ENCODE measurements at places on chromosomes 6 and 20.

DNA sequence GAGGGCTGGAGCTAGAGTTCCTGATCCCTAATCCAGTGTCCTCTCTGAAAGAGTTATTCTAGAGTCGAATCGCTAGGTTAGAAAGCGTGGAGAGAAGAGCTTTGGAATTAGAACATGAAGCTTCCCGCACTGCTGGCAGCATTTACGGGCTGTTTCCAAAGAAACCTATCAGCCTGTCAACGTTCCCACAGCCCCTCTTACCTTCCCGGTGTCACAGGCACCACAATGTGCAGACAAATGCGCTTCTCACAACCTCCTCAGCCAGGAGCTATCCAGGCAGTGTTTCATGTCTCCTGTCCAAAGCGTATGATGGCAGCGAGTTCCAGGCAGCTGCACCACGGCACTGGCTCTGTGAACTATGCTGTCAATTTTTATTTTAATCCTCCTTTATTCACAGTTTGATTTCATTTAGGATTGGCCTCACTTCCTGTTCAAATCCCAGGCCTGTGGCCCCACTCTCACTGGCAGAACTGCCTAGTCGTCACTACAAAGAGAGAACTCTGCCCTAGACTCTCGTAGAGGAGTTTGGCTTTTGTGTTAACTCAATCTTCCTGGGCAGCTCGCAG, 322.8 kb upstream of the SOX4 start:
- no peak for DNase-seq

DNA sequence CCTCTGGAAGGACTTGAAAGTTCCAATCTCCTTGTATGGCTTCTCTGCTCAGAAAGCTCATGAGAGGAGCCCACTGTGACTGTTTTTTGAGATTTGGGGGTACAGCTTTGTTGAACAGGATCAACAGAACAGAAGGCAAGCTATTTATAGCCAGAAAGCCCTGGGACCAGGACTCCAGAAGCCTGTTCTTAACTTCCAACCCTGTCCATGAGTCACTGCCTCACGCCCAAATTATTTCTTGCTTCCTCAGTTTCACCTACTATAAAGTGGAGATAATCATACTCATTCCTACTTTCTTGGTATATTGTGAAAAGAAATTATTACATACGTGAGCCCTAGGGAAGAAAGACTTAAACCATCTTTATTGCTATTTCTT, 100.9 kb upstream of the MARCKS start:
- DNase-seq: no peak

GRCh38 chr6:126529637-126530362, 189.9 kb downstream of the CENPW start:
- no peak for DNase-seq

DNA sequence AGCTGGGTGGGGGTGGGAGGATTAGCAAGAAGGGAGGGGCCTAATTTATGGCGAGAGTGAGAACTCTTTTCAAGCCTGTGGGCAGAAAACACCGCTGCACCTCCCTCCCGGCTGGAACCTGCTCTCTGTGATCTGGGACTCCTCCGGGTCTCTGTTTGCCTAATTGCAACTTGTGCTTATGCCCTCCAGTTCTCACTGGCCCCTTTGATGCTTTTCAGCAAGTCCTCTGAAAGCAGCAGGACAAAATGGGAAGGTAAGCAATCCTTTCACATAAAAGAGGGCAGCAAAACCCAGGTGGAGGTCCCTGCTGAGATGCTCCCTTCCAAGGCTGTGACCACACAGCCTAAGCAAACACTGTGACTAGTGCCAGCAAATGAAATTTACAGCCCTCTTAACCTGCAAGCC, 523.0 kb upstream of the FLRT3 start:
- DNase-seq: no peak

GRCh38 chr6:129500958-129501739, 208.8 kb downstream of the ARHGAP18 start:
- no peak for DNase-seq

GRCh38 chr6:29792123-29793035, 35.2 kb upstream of the HLA-G start:
- DNase-seq: peak; percentile 53

- no peak for DNase-seq
Measured at GRCh38 chr20:48613926-48614325, 213.9 kb downstream of the PREX1 start.

GRCh38 chr6:139448998-139449610, 74.7 kb upstream of the CITED2 start:
- no peak for DNase-seq

DNA sequence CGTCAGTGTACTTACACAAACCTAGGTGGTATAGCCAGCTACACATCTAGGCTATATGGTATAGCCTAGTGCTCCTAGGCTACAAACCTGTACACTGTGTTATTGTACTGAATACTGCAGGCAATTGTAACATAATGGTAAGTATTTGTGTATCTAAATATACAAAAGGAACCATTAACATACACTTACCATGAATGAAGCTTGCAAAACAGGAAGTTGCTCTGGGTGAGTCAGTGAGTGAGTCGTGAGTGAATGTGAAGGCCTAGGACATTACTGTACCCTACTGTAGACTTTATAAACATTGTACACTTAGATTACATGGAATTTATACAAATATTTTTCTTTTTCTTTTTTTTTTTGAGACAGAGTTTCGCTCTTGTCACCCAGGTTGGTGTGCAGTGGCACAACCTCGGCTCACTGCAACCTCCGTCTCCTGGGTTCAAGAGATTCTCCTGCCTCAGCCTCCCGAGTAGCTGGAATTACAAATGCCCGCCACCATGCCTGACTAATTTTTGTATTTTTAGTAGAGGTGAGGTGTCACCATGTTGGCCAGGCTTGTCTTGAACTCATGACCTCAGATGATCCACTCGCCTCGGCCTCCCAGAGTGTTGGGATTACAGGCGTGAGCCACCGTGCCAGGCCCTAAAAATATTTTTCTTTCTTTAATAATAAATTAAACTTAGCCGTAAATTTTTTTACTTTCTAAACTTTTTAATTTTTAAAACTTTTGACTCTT, 15.4 kb upstream of the KIAA1755 start:
- DNase-seq: no peak

DNA sequence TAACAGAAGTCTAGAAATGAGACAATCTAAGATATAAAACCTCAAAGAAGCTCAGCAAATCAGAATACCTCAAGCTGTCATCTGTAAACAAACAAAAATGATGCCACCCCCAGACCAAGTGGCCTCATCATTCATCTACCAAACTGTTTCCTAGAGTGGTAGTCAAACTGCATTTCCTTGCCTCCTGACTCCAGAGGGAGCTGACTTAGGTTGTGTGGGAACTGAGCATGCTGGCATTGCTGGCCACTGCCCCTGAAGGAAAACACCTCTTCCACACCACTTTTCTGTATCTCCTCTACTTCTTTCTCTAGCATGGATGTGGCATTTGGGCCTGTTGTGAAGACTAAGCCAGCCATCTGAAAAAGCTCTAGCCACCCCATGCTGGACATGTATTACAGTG, 56.3 kb downstream of the ZHX3 start:
- no peak for DNase-seq

DNA sequence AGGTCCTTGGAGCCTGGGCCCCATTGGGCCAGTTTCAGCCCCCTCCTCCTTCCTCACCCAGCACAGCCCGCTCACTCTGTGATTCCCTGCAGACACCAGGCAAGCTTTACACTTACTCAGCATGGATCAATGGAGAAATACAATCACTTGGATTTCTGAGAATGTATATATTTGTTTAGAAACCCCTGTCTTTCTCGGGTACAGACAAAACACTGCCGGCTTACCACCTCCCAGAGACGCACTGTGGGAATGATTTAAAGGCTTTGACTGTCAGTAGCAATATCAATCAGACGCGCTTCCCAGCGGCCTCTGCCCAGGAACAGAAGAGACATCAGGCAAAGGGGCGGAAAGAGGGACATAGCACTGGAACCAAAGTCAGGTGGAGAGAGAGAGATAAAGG, 186.5 kb downstream of the MAFB start:
- DNase-seq: no peak

DNA sequence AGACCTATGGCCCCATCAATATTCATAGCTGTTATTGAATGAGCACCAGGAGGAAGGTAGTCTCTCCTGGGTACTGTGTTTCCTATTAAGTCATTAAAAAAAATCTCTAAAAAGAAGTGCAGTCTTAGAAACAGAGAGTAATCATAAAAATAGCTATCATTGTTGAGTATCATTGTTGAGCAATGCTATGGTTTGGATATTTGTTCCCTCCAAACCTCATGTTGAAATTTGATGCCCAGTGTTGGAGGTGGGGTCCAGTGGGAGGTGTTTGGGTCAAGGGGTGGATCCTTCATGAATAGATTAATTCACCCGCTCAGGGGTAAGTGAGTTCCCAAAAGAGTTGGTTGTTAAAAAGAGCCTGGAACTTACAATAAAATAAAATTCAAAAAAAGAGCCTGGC, 88.1 kb upstream of the IYD start:
- DNase-seq: no peak

DNA sequence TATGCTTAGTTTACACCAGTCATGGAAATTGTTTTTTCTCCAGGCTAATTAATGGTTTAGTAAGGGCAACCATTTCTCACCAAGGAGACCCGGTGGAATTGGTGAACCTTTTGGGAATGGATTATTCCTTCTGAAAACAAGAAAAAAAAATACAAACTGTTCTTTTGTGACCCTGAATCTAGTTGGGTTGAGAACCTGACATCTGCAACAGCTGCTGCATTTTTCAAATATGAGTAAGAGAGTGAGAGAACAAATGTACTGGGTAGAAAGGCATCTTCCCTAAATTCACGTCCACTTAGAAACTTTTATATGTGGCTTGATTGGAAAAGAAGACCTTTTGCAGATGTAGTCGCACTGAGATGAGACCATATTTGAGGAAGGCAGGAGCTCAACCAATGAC, 553.4 kb upstream of the EPHA7 start:
- no peak for DNase-seq

DNA sequence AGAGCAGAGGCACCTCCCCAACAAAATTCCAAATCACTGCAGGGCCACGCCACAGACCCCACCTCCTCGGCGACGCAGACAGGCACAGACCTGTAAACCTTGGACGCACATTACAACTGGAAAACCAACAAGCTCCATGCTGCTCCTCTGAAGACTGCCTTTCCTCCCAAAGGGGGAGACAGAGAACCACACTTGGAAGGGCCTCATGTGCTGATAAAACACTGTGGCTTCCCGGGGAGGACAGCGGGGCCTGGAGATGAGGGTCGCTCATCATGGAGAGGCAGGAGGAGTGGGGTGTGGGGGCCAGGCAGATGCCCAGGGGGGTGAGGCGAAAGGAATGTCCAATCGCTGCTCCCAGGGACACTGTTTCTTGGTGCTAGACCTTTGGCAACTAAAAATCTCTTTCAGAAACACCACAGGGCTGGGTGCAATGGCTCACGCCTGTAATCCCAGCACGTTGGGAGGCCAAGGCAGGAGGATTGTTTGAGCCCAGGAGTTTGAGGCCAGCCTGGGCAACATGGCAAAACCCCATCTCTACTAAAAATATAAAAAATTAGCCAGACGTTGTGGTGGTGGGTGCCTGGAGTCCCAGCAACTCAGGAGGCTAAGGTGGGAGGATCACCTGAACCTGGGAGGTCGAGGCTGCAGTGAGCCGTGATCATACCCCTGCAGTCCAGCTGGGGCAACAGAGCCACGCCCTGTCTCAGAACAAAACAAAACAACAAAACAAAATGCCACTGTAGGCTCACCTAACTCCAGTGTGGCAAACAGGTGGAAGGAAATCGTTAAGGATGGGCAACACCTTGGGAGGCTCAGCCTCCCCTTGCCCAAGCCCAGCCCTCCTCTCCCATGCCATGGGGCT, 53.8 kb downstream of the ABHD12 start:
- no peak for DNase-seq

- DNase-seq: no peak
Measured at GRCh38 chr6:39484276-39484675, 161.8 kb upstream of the KCNK16 start.

DNA sequence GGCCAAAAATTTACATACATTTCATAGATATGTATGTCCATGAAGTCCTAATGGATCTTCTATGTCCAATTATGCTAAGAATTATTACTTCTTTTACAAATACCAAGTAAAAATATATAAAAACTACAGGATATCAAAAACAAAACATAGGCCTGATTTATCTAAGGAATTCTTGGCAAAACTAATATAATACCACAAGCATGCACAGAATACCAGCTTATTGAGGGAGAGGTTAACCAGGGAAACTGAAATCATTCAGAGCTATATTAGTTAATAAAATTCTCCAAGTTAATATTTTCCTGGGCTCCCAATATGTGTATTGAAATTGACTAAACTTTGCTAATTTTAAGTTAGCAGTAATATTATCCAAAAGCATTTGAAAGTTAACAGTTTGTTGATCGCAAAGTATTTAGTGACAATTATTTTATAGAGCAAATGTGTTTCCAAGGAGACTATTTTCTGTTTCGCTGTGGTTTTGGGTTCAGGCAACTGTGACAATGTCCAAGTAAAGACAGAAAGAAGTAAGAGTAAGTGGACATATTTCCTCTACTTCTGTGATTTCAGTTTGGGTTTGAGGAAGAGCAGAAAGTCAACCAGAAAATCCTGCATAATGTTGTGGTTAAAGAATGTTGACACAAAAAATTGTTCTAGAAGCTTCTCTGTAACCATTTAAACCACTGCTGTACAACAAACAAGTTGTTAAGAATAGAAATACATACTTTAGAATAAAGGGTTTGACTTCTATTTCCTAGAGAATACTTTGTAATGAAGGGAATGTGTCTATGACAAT, 167.4 kb downstream of the COL21A1 start:
- no peak for DNase-seq

- DNase-seq: no peak
Measured at GRCh38 chr20:61749406-61750075, 316.1 kb downstream of the TAF4 start.

DNA sequence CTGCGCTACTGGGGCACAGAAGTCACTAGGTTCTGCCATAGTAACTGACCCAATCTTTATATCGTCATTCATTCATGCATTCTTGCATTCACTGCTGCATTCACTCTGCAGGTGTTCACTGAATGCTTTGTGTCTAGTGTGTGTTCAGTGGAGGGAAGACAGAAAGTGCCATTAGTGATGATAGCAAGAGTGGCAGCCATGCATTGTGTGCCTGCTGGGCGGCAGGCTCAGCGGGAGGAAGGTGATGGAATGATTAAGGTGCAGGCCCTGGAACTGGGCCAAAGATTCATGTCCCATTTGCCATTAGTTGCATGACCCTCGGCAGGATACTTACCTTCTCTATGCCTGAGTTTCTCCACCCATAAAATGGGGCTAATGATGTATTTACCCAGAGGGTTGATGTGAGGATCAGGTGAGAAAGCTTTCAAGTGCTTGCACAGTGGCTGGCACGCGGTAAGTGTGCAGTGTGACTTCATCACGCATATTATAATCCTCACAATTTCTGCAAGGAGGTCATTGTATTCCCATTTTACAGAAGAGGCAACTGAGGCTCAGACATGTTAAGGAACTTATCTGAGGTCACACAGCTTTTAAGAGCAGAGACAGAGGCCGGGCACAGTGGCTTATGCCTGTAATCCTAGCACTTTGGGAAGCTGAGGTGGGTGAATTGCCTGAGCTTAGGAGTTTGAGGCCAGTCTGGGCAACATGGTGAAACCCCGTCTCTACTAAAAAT, 40.1 kb downstream of the ITPR3 start:
- no peak for DNase-seq

- no peak for DNase-seq
Measured at GRCh38 chr6:113258771-113259170, 598.4 kb upstream of the MARCKS start.

- no peak for DNase-seq
Measured at GRCh38 chr20:63215101-63216040, 560 bp downstream of the YTHDF1 start.
